ENCODE measurements at places on chromosomes 1 and 21.

GRCh38 chr1:234001817-234002216, 97.3 kb downstream of the SLC35F3 start:
- DNase-seq: no peak

DNA sequence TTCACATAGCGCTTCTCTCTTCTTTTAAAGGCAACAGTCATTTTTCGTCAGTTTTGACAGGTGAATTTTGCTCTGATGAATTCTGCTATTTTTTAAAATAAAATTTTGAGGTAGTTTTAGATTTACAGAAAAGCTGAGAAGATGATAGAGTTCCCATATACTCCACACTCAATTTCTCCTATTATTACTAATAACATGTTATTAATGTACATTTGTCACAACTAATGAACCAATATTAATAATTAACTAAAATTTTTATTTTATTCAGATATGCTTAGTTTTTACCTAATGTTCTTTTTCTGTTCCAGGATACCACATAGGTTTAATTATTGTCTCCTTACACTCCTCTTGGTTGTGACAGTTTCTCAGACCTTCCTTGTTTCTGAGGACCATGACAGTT, 197.0 kb downstream of the ZC3H11B start:
- no peak for DNase-seq

DNA sequence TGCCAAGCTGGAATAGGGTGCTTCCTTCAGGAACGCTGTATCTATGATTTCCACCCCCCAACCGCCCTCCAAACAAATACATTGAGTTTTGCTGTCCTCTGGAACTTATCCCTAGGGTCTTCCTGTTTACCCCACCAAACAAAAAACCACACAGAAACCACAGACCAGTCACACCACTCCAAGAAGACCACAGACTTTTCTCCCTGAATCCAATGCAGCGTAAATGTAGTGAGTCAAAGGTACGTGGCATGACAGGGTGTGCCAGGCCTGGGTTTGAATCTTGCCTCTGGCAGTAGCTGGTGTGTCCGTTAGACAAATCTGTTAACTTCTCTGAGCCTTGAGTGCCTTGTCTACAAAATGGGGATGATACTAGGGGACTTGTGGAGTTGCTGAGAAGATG, 27.8 kb downstream of the ASAP3 start:
- no peak for DNase-seq

DNA sequence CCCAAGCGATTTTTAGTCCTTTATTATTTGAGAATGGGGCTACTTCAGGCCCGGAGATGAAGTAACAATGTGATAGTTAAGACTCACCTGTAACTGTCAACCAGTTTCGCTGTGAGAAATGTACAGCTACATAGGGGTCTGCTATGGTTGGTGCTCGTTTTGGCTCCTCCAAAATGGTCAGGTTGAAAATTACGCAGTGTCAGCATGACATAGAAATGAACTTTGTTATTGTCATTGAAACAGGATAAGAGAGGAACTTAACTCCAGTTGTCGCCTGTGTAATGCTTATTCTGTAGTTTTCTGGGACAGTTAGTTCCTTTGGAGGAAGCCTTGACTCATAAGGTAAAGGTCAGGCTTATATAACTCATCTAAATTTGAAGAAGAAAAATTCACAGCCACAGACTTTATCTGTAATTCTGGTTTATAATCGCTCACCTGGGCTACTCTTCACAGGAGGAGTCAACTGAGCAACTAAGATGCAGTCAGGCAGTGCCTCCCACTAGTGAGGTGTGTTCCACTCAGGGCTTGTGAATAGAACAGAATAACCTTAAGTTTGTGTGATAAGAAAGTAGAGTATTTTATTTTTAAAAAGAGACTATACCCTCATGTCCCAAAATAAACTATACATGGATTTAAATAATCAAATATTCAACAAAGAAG, 130.9 kb downstream of the CD247 start:
- no peak for DNase-seq

DNA sequence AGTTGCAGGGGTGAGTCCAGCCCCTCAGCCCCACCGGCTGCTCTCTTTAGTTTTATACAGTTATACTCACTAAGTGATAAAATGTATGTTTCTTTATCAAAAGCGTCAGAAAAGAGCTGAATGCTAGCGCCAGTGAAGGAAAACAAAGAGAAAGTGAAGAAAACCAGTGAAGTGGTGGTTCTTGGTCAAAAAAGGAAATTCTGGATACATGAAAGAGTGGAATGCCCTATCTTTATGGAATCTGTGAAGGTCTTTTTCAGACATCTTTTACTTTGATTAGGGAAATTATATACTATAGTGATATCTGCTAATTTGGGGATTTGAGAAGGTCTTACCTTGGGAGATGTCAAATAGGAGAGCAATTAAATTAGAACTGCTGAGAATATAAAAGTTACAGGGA, 41.3 kb downstream of the GPR3 start:
- no peak for DNase-seq

DNA sequence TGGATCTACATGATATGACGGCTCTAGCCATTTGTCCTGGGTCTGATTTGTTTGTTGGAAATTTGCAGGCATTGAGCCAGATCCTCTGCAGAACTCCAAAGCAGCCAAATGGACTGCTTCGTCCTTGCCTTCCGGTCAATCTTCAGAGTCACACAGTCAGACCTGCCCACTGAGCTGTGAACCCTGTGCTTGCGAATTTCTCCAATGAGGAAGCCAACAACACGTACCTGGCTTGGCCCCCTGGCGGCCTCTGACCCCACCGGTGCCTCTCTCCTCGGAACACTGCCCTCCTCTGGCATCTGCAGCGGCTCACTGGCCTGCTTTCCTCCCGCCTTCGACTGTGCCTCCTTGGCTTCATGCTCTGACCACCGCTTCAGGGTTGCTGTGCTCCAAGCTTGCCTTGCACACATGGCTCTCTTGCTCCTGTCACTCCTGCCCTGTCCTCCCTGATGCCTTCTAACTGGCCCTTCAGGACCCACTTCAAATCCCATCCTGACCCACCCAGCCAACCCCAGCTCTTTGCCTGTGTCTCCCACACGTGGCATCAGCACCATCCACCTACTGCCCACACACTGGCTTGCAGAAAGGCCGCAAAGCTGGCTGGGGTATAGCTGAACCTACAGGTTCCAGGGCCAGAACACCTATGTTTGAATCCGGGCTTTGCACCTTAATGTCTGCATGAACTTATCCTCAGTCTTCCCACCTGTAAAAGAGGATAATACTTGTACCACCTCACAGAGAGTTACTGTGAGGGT, 128.2 kb downstream of the KCNN3 start:
- DNase-seq: no peak

Measured in T-helper 22 cell (primary cell).